Suprapubic skin (tissue), 4 donors: ENCODE measurements at places on chromosomes 16 and 17. TPM values are rescaled to one million over a fixed set of nuclear protein-coding genes. Genes with fewer than 3 reads are reported as not detected.
A peak's percentile ranks its signal among the peaks of the same experiment; 100 is the strongest.

GRCh38 chr16:82753821-82754220 lies 127.1 kb downstream of the CDH13 start:
- no peaks in the 10 kb centered on the region for H3K27me3 ChIP-seq
- H3K4me3 ChIP-seq = no peak overlapping the region
- H3K27ac ChIP-seq = no peak overlapping the region
- no peak for DNase-seq

KRTAP17-1 gene
- total RNA-seq = 24.2 TPM

- H3K27ac ChIP-seq = no peak overlapping the region
- H3K36me3 ChIP-seq = no peaks in the 10 kb centered on the region
- no peaks in the 10 kb centered on the region for H3K27me3 ChIP-seq
- no peak overlapping the region for H3K4me3 ChIP-seq
Observed at GRCh38 chr17:29718446-29719039, 95.8 kb upstream of the CORO6 start.

GRCh38 chr17:11935734-11936406 lies 61.4 kb downstream of the ZNF18 start:
- no peaks in the 10 kb centered on the region for H3K36me3 ChIP-seq
- no peaks in the 10 kb centered on the region for H3K4me1 ChIP-seq
- no peaks in the 10 kb centered on the region for H3K27me3 ChIP-seq
- H3K4me3 ChIP-seq = no peak overlapping the region
- H3K27ac ChIP-seq = no peak overlapping the region

DNA sequence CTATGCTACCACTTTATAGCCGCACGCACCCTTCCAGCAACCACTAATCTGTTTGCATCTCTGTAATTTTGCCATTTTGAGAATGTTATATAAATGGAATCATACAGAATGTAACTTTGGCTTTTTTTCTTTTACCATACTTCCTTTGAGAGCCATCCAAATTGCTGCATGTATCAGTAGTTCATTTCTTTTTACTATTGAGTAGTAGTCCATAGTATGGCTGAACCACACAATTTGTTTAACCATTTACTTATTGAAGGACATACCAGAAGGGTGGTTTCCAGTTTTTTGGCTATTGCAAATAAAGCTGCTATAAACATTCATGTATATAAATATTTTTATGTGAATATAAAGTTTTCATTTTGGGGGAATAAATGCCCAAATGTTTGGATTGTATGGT lies 8.8 kb downstream of the TENT4B start:
- no peak overlapping the region for H3K27ac ChIP-seq
- peaks cover 4% of the 10 kb centered on the region for H3K36me3 ChIP-seq
- no peaks in the 10 kb centered on the region for H3K27me3 ChIP-seq
- no peak for DNase-seq

DNA sequence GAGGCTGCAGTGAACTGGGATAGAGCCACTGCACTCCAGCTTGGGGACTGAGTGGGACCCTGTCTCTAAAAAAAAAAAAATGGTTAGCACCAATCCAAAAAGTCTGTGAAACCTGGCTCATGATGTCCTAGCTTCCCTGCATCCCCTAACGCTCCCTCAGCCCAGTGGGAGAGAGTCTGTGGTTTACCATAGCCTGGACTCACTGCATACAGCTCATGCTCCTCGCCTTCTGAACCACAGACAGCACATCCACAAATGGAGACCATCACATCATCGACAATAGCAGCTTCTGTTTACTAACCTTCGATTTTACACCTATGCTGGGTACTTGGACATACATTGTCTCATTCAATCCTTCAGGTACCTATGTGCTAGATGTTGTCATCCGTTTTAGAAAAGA lies 43.6 kb downstream of the NLRC5 start:
- no peak overlapping the region for H3K27ac ChIP-seq
- peaks cover 51% of the 10 kb centered on the region for H3K36me3 ChIP-seq
- H3K4me1 ChIP-seq = peaks cover 5% of the 10 kb centered on the region
- H3K27me3 ChIP-seq = no peaks in the 10 kb centered on the region

- H3K4me3 ChIP-seq = no peak overlapping the region
- peaks cover 22% of the 10 kb centered on the region for H3K27me3 ChIP-seq
Observed at GRCh38 chr16:66459878-66460277, 32.8 kb downstream of the BEAN1 start.

DNA sequence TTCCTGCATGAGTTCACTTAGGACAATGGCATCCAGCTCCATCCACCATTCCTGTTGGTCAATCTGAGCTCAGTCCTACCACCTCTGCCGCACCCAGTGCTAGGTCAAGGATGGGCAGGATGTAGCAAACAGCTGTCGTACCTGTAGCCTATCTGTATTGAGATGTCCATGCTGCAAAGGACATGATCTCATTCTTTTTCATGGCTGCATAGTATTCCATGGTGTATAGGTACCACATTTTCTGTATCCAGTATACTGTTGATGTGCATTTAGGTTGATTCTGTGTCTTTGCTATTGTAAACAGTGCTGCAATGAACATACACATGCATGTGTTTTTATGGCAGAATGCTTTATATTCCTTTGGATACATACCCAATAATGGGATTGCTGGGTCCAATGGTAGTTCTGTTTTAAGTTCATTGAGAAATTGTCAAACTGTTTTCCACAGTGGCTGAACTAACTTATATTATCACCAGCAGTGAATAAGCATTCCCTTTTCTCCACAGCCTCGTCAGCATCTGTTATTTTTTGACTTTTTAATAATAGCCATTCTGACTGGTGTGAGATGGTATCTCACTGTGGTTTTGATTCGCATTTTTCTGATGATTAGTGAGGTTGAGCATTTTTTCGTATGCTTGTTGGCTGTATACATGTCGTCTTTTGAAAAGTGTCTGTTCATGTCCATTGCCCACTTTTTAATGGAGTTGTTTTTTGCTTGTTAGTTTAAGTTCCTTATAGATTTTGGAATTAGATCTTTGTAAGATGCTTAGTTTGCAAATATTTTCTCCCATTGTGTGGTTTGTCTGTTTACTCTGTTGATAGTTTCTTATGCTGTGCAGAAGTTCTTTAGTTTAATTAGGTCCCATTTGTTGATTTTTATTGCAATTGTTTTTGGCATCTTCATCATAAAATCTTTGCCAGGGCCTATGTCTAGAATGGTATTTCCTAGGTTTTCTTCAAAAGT lies 7.2 kb upstream of the MRTFB start:
- DNase-seq = no peak
- H3K27me3 ChIP-seq = no peaks in the 10 kb centered on the region
- H3K4me1 ChIP-seq = no peaks in the 10 kb centered on the region
- no peak overlapping the region for H3K27ac ChIP-seq

DNA sequence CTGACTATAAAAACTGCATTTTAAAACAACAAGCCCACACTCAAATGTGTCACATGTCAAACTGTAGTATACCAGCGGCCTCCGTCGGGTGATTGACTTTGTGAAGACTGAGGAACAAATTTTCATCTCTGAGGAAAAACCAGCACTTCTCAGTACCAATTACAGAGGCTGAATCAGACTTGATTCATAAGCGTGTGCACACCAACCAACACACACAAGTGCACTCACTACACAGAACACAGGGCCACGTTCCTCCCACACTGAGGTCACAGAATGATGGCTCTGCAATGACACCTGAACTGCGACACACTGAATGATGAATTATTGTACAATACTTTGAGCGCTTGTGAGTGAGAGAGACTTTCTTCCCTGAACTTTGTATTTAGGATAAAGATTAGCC lies 29.6 kb downstream of the XPO6 start:
- H3K4me1 ChIP-seq = peaks cover 33% of the 10 kb centered on the region
- H3K27ac ChIP-seq = no peak overlapping the region
- H3K27me3 ChIP-seq = no peaks in the 10 kb centered on the region
- H3K4me3 ChIP-seq = no peak overlapping the region
- no peak for DNase-seq

DNA sequence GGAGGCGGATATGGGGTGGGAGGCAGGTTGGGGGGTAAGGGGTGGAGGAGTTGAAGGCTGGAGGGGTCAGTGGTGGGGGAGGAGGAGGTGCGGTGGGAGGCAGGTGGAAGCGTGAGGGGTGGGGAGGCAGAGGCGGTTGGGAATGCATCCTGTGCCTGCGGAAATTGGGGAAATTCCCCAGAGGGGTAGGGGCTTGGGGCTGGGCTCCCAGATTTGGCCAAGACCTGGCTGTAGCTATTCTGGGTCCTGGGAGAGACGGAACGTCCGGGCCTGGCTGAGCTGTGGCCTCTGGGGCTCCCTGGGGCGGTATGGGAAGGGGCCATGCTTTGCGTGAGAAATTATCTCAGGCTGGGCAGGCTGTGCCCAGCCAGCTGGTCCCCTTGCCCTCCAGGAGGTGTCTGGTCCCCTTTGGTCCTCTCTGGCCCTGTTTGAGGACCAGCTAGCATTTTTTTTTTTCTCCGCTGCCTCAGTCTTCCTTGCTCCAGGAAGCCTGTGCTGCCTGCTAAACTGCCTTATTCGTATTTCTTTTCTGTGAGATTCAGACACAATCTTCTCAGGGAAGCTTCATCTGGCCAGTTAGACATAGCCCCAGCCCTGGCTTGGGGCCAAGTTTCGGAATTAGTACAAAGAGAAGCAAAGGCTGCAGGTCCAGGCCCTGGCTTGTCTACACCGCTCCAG lies 7.3 kb upstream of the TRPV2 start:
- H3K36me3 ChIP-seq = no peaks in the 10 kb centered on the region
- peaks cover 20% of the 10 kb centered on the region for H3K4me1 ChIP-seq
- H3K4me3 ChIP-seq = peak overlapping the region; percentile 56

TNP2 gene
- not detected for total RNA-seq

DNA sequence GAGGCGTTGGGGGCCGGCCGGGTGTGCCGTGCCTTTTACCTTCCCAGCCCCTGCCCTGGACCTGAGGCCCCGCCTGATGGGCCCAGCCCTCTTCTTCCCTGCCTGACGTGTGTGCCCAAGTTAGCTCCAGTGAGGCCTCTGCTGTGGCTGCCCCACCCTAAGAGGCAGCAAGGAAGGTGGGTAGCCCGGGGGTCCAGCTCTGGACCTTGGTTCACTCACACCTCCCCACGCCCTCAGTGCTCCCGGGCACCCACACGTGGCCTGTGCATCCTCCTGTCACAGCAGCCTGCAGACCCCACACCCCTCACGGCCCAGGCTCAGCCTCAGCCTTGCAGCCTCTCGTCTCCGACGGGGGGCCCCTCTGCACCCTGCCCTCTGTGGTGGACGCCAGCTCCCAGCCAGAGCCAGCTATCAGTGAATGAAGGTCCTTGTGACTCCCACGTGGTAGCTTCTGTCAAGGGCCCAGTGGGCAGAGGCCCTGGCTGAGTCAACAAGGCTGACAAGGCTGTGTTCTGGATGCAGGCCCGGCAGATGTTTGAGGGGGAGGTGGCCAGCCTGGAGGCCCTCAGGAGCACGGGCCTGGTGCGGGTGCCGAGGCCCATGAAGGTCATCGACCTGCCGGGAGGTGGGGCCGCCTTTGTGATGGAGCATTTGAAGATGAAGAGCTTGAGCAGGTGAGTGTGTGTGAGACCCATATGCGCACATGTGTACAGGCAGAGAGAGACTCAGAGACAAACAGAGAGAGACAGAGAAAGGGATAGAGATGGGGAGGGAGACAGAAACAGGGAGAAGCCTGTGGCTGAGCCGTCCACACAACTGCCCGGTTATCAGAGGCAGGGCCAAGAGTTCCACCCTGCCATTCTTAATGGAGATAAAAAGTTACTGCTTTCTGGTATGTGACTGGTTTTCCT lies 2.8 kb downstream of the FN3K start:
- no peak for DNase-seq
- no peak overlapping the region for H3K27ac ChIP-seq
- no peaks in the 10 kb centered on the region for H3K27me3 ChIP-seq
- H3K4me3 ChIP-seq = no peak overlapping the region
- H3K36me3 ChIP-seq = peaks cover 39% of the 10 kb centered on the region
- H3K4me1 ChIP-seq = peaks cover 17% of the 10 kb centered on the region

- no peaks in the 10 kb centered on the region for H3K36me3 ChIP-seq
- no peak for DNase-seq
- no peak overlapping the region for H3K27ac ChIP-seq
- H3K4me3 ChIP-seq = no peak overlapping the region
Observed at GRCh38 chr17:55897301-55897700, 146.4 kb downstream of the PCTP start.

DNA sequence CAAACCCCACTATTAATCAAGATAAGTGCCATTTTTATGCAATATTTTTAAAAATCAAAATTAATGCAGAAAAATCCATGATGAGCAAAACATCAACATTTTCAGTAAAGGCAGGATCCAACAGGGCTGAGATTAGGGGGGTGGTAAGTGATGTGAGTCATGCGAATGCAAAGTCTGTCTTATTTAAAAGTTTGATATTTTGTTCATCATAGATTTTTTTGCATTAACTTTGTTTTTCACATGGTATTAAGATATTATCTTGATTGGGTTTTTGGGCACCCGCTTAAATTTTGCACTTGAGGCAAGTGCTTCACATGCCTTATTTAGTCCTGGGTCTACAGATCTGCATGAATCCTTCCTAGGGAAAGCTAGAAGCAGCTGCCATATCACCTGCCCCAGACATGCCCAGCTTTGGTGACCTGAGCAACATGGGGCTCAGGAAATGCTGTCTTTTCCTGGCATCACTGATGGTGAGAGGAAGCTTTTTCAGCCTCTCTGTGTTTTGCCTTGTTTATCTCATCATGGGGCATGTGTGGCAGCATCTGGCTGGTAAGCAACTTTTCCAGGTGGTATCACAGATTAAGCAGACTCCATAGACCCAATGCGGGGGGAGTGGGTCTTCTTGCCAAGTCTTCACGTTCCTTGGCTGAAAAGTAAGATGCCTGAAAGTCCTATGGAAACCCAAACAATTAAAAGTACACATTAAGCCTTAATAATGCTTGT lies 57.6 kb upstream of the NFAT5 start:
- no peak overlapping the region for H3K27ac ChIP-seq
- H3K4me1 ChIP-seq = peaks cover 3% of the 10 kb centered on the region
- no peaks in the 10 kb centered on the region for H3K27me3 ChIP-seq
- H3K4me3 ChIP-seq = no peak overlapping the region

- H3K4me1 ChIP-seq = peaks cover 5% of the 10 kb centered on the region
- H3K27me3 ChIP-seq = peaks cover 20% of the 10 kb centered on the region
- no peak overlapping the region for H3K27ac ChIP-seq
- no peaks in the 10 kb centered on the region for H3K36me3 ChIP-seq
- no peak for DNase-seq
- no peak overlapping the region for H3K4me3 ChIP-seq
Observed at GRCh38 chr17:61478026-61478789, 26.0 kb downstream of the TBX4 start.

KRTAP9-8 gene
- 46.6 TPM for total RNA-seq

DNA sequence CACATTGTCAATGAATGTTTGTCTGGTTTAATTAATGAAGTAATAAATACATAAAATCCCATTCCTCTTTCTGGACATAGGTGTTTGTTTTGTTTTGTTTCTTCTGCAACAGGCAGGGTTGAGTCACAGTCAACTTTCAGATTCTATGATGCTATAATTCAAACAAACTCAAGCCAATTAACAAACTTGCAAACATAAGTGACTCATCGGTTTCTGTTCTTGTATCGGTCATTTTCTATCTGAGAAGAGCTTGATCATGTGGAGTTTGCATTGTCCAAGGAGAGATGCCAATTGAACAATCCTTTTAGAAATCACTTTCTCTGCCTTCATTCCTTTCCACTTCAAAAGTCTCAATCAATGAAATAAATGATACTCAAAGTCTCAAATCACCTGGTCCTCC lies 294.2 kb upstream of the C16orf82 start:
- DNase-seq = no peak
- H3K4me3 ChIP-seq = no peak overlapping the region
- H3K36me3 ChIP-seq = no peaks in the 10 kb centered on the region
- no peak overlapping the region for H3K27ac ChIP-seq
- no peaks in the 10 kb centered on the region for H3K4me1 ChIP-seq

TMIGD1 gene
- not detected for total RNA-seq
